ENCODE measurements at places on chromosomes 2 and 18. TPM values are rescaled to one million over a fixed set of nuclear protein-coding genes. Genes with fewer than 3 reads are reported as not detected.

GRCh38 chr2:192585418-192585817 lies 390.7 kb upstream of the TMEFF2 start:
- DNase-seq, result peak; percentile 12

GRCh38 chr18:5979971-5980457 lies 84.7 kb upstream of the TMEM200C start:
- DNase-seq, result no peak

DNA sequence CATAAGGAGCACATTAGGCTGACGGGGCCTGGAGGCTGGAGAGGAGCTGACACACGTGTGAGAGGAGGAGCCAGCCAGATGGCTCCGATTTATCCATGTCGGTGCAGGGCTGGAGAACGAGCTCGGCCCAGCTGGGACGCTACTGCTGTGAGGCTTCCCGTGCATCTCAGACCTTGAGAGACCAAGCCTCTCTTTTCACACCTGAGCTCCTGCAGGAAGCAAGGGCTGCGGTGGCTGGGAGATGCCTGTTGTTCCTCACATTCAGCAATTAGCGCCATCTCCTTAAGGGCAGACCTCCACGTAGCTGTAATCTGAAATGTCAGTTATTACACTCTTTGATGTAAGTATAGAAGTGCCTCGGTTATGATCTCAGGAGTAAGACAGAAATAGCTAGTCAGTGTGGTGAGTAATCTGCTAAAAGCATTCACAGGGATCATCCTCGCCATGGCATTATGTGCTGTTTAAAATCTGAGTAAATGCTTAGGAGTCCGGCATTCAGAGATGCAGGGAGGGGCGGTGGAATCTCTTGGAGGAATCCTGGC lies 107.9 kb downstream of the PRKCE start:
- DNase-seq, result peak; percentile 71

DNA sequence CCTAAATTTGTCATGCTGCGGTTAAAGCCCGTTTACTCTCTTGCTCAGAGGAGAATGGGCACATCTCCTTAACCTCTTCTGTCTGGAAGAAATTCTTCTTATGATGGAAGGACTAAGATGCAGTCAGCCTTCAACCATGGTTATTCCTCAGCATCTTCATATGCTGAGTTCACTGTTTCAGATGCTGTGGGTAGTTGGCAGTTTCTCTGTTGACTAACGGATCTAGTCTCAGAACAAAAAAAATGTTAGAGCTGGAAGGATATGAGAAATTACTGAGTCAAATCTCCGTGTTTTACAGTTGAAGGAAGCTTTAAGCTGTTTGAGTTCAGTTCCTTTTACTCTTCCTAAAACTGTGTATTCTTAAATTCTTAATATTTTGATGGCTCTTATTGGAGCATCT lies 43.6 kb upstream of the PGAP1 start:
- DNase-seq, result no peak

DNA sequence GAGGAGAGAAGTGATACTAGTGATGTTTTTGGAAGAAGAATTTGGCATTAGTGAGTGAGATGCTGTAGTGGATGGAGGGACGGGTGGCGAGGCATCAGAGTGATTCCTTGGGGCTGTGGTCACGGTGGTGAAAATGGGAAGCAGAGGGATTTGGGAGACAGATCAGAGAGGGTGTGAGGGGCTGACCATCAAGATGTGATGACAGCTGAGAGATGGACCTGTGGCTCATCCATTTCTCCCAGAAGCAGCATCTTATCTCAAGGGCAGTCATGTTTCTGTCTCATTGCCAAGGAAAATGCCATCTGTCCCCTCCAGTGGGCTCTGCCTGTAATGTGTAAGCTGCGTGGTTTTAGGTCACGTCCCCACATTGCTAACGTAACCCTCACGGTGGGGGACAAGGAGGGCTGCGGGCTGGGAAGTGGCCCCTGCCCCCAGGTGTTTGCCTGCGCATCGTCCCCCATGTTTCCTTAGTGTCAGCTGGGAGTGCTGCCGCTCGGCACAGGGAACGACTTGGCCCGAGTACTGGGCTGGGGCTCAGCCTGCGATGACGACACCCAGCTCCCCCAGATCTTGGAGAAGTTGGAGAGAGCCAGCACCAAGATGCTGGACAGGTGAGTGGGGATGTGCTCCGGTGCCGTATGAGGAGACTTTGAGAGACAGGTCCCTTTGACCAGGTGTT lies 91.0 kb downstream of the DGKD start:
- no peak for DNase-seq

DNA sequence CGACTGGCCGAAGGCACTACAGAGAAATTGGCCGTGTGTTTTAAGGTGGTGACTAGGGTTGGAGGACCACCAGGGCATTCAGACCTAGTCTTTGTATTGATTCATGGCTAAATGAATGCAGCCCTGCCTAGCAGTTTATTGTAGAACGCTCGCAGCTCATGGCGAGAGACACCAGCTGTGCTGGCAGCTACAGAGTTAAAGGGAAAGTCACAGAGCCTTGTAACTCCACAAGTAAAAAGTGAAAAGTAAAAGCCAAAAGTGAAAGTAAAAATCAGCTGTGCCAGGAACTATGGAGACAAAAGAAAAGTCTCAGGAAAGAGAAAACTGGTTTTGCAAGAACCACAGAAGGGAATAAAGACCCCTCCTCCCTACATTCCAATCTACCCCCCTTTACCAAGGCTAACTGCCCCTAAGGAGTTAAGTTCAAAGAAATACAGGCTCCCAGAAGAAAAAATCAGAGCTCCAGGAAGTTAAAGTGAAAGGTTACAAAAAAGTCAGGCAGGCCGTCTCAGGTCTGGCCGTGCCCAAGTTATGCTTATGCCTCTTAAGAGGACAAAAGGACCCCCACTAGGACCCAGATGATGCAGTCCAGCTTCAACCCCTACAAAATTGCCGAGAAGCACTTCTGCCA lies 46.4 kb upstream of the SELENOI start:
- DNase-seq, result peak; percentile 53

- peak; percentile 18 for DNase-seq
Observed at GRCh38 chr2:124683536-124684428, 658.7 kb downstream of the CNTNAP5 start.

DNA sequence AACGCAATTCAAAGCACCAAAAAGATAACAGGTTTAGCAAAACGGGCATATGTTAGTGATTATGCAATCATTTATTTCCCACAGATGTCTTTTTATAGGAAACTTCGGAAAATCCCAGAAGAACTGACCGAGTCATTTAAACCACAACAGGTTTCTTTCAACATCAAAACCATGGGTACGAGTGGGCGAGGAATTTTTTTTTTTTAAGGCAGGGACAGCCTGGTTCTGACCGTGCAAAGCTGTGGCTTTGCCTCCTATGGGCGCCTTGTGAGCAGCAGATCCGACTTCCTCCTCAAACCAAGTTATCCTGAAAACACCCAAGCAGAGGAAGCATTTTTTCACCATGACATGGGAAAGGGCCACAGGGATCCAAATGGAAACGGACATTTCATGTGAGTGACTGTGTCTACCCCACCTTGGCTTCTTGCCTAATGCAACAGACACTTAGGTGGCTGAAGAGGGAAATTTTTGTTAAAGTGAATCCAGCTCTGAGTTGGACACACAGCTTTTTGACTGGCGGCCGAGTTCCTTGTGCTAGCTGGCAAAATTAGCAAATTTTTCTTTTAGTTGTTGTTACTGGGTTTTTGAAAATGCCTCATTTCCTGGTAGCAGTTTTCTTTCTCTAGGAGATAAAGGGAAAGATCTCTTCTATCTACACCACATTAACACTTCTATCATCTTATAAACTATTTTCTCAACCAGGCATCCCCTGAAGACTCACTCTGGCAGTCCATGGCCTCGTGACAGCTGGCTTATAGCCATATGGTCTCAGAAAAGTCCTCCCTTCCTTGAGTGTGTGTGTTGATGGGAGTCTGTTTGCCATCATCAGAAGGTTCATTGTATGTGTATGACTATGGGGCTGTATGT lies 487.4 kb upstream of the ZEB2 start:
- DNase-seq, result peak; percentile 99

GRCh38 chr2:231968820-231969219 lies 7.3 kb downstream of the DIS3L2 start:
- DNase-seq, result no peak

DNA sequence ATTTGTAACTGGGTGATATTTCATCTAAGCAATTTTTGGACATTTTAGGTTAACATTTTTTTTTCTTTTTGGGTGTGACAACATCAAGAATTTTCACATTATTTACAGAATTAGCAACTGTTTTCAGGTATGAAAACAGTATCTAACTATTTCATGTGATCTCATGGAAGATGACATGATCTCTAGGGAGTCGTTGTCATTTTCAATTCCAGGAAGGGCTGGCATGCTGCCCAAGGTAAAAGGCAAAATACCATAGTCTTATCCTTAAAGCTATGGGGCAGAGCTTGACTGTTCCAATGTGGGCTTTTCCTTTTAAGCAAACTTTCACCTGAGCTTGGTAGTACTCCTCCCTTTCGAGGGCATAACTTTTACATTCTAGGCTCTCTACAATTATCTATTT lies 443.7 kb downstream of the DSEL start:
- DNase-seq, result no peak

DNA sequence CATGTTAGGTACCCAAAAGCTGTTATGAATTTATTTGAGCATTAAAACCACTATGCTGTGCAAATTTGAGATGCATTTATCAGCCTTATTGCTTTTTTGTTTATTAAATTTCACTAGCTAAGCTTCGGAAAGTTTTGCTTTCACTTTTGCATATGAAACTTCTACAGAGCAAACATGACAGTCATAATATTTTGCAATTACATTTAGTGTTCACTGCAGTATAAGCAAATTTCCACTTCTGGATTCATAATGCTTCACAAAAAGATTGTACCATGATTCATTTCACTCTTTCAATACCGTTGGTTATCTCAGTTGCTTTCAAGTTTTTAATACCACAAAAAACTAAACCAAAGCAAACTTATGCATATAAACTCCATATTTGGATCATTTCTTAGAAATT lies 228.7 kb upstream of the SLC8A1 start:
- no peak for DNase-seq

GRCh38 chr18:22348521-22349316 lies 69.0 kb downstream of the CTAGE1 start:
- peak; percentile 82 for DNase-seq

DNA sequence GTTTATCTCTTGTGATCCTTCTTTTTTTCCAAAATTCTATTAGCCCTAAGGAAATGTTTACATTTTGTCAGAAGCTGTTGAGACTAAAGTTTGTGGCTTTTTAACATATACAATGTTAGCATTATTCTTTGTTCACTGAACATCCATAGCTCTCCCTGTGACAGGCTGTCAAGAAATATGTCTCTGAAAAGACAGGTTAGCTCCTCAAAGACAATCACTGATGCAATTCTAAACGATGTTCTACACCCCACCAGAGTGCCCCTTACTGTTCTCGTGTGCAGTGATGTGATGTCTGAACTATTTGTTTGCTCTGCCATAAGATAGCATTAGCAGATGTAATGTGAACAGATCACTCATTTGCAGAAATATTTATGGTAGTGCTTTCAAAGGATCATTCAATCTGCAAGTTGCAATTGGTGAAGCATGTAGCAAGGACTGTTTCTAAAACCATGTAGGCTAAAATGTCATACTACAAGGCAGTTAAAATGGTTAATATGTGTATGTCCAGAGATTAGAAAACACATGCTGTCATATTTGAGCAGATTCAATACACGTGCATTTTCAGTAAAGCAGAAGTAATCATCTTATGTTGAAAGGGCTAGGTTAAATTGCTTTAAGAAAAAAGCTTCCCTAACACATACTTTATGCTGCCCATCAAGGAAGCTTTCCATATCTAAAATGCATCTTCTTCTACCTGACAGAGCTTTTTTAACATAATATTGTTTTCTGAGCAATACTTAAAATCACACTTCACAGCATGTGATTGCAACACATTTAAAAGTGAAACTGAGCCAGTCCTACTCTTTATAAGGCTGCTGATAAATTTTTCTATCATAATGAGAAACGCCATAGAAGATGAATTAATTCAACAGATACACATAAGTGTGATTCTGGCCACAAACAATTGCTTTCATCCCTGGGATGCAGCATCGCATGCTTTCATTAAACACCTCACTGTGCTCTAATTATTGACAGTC lies 285.7 kb upstream of the UBE2E3 start:
- DNase-seq, result no peak

GRCh38 chr18:6159426-6159825 lies 255.3 kb downstream of the L3MBTL4 start:
- no peak for DNase-seq

- DNase-seq, result no peak
Observed at GRCh38 chr2:60440079-60440766, 113.2 kb downstream of the BCL11A start.

The SKA1 gene
- total RNA-seq, result 2.6 TPM

The MEP1B gene
- total RNA-seq, result not detected

The MTHFD2 gene
- total RNA-seq, result 350 TPM
